Stimulated activated CD4-positive, alpha-beta T cell treated with anti-CD3 and anti-CD28 coated beads, Interleukin-15, amount 100 ng/mL, for 1 hour (primary cell): ENCODE measurements at places on chromosomes 6 and 20.

- DNase-seq = no peak
Measured at GRCh38 chr20:19815553-19815991, 57.5 kb downstream of the RIN2 start.

DNA sequence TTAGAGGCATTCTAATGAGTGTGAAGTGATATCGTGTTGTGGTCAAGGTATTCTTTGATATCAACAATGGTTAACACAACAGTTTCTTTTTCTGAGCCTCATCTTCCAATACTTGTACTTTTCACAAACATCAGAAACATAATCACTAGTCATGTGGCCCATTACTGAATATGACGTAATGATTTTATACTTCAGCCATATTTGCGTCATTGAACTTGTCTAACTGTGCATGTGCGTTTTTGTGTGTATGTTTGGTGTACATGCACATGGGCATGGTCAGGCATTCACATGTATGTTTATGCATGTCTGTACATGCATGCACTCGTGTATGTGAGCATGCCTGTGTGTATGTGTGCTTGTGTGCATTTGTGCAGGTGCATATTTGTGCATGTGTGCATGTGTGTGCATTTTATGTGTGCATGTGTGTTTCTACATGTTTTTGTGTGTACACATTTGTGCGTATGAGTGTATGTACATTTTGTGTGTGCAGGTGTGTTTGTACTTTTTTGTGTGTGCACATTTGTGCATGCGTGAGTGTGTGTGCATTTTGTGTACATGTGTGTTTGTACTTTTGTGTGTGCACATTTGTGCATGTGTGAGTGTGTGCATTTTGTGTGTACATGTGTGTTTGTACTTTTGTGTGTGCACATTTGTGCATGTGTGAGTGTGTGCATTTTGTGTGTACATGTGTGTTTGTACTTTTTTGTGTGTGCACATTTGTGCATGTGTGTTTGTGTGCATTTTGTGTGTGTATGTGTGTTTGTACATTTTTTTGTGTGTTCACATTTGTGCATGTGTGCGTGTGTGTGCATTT, 29.4 kb downstream of the PRR18 start:
- DNase-seq = no peak

DNA sequence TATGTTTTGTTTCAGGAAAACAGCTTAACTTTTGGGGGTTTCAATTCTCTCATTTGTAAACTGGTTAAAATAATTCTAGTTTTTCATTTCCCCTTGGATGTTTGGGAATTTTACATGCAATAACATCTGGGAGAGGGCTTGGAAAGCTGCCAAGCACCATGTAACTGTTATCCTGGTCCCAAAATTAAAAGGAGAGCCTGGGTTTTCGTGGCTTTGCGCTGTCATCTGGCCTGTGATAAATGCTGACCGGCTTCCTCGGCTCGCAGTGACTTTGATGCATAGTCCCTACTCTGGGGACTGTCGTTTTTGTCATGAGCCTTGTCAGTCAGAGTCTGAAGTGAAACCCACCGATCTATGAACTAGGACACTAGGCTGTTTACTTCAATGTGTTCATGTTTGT, 12.2 kb downstream of the SLC35F1 start:
- DNase-seq = no peak

DNA sequence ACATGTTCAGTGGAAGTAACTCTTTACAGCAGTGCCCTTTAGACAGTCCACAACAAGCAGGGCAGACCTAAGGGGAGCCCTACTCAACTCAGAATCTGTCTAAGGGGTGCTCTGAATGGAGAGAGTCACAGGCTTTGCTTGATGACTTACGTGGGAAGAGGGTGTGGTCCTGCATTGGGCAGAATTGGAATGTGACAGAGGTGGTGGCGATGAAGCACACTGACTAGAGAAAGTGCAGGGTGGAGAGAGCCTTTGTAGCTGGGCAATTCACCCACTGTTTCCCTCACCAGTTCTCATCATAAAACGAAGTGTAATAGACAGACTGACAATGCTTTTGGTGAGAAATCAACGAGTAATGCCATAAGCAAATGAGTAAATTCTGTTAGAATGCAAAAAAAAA, 11.2 kb downstream of the TP53INP2 start:
- no peak for DNase-seq

DNA sequence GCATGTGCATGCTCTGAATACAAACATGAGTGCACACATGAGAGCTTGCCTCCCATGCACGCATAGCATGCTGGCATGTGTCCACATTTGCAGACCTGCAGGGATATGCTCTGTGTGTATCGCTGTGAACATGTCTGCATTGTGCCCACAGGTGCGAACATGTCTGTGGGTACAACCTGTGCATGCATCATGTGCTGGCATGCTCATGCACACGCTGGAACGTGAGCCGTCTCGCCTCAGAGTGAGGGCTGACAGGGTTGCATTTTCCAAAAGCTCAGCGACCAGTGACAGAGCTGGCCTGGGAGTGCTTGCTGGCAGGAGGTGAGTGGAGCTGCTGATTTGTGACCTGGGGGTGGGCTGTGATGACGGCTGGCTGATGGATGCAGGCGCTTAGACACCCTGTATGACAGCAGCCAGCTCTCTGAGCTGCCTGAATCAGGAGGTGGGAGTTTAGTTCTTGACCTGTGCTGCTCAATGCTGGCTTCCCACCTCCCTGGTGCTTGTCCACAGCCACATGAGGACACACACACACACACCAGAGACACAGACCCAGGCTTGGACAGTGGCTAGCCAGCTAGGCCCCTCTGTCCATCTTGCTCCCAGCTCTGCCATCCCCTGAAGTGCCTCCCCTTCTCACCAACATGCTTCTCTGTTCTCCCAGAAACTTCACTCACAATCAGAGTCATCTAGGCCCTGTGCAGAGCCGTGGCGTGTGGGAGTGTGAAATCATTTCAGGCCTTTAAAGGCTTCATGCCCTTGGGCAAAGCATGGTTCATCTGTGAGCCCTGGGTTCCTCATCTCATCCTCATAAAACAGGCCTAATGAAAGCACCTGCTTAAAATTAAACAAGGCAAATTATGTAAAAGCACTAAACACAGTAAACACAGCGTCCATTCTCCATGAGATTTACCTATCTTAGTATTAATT, 51.4 kb downstream of the CD40 start:
- no peak for DNase-seq

GRCh38 chr6:28490205-28490890, 25.2 kb downstream of the GPX6 start:
- DNase-seq = no peak

GRCh38 chr20:13644010-13644409, 5.3 kb upstream of the TASP1 start:
- no peak for DNase-seq

GRCh38 chr6:161434921-161435747, 161.3 kb upstream of the AGPAT4 start:
- no peak for DNase-seq

GRCh38 chr20:50625986-50626677, 65.2 kb downstream of the RIPOR3 start:
- DNase-seq = no peak

GRCh38 chr6:108082539-108082938, 8.0 kb upstream of the OSTM1 start:
- no peak for DNase-seq

DNA sequence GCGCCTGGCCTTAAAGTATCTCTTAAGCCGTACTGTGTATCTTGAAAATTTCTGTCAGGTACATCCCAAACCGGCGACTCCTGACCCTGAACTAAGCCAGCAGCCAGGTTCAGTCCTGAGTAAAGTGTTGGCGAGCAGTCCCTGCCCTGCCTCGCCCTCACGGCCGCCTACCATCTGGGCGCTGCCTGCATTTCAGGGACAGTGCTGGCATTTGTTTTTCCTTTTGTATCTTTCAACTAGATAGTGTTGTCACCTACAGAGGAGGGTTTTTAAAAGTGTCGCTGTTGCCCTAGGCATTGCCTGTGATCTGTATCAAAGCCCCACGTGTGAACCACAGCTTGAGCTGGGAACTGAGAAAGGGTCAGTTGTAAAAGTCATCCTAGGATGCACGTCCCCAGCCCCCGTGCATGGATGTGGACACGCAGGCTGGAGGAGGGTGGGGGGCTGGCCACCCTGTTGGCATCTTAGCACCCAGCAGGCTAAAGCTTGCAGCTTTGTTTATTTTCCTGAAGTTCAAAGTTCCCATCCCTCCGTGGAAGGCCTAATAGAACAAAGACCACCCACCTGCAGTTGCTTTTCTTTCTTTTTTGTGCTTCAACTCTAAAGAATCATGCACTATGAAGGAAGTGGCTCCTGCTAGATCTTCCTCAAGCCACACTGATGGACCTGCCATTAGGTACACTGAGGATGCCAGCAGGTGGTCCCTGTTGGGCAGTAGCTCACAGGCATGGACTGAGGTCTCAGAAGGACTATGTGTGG, 136.8 kb downstream of the ZDHHC14 start:
- no peak for DNase-seq

GRCh38 chr6:129312880-129313279, 397.1 kb downstream of the ARHGAP18 start:
- no peak for DNase-seq

GRCh38 chr6:156720691-156721685, 56.2 kb upstream of the ARID1B start:
- DNase-seq = no peak

DNA sequence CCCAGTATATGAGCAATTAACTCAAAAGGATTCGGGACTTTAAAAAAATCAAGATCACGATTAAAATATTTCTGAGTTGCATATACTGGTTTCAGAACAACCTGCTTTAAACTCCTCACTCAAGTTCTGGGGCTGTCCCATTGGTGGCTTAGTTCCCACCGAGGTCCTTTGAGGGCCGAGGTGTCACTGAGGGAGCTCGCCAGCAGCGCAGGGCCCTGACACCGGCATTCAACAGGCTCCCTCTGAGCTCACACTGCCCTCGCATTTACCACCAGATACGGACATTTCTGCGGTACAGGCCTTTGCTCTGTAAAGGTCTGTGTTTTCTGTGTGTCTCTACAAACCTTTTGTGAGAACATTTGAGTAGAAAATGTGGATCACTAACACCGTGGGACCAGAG, 24.4 kb upstream of the BNIP5 start:
- DNase-seq = no peak

DNA sequence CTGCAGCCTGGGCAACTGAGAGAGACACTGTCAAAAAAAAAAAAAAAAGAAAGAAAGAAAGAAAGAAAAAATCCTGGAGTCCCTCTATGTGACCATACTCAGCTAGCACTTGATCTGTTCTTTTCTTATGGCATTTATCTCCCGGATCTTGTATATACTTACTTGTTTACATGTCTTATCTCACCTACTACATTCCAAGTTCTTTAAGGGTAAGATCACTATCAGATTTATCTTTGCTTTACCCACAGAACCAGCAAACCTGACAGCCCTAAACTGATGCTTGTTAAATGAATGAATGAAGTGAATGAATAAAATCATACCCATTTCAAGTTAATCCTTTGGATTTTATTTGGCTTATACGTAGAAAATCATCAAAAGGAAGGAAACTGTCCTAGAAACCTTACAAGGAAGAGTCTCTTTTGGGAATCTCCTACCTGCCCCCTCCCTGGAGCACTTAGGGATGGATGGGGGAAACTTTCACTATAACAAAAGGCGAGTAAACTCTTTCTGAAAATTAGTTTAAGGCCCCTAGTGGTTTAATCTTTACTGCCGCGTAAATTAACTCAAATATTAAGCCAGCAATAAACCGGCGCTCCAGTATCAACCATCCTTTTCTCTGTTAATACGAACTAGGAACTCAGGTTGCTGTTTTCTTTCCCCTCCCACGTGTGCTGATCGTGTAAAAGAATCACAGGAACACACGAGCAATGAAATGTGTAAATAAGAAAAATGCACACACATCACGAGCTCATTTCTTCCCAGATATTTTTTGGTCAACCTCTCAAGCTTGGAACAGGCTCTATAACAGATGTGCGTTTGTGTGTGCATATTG, 1.3 kb upstream of the UTRN start:
- no peak for DNase-seq

DNA sequence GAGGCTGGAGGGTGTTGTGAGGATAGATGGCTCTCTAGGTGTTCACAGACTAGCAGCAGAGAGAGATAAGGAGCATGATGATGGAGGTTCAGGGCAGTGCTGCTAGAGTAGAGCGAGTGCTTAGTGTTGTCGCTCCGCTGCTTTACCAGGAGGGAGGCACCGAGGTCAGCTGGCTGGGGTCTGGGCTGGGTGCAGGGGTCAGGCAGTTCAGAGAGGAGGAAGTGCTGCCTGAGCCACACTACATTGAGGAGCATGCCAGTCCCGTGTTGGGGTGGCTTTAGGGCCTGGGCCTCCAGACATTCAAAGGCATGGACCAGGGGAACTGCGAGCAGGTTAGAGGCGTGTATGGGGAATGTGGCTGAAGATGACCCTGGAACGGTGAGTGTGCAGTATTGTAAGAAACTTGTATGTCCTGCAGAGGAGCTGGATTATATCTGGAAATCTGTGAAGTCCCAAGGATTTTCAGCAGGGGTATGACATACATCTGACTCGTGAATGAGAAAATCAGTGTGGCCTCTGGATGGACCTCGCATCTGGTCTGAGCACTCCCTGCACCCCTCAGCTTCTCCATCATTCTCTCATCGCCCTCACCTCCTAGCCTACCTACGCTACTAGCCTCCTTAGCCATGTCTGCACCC, 66.9 kb downstream of the IGF2R start:
- DNase-seq = no peak

GRCh38 chr6:158068893-158069799, 87.5 kb downstream of the SYNJ2 start:
- DNase-seq = no peak
